ENCODE measurements at places on chromosomes 1 and 21.

DNA sequence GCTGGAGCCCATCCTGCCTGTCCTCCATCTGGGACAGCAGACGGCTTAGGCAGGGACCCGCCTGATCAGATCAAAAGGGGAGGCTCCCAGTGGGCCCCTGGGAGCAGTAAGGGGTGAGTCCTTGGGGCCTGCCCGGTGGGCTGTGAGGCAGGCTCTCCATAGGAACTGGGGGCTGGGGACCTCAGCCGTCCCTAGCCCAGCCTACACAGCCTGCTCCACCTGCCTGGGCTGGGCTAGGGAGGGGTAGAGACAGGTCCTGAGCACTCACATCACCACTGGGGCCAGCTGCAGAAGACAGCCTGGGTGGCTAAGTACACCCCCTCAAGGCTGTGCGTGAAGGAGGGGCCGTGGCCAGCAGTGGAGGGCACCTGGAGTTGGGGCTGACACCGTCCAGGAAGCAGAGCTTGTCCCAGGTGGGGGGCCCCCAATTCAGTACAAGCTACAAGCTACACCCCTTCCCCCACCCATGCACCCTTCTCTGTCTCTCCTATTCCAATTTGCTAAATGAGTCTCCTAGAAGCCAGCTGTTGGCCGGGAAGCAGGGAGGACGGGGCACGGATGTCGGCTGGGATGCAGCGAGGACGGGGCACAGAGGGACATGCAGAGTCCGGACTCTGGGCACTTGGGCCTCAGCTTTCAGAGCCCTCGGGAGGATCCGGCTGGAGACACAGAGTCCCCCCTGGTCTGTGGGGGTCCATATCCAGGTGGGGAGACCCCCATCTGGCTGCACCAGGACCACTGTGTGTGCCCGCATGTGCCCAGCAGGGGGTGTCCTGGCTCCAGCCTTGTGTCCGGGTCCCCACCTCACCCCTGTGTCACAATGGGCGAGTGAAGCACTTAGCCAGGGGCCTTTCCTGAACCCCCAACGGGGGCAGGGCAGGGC is 1.7 kb downstream of the ISG15 start:
- no peak overlapping the region for H3K4me3 ChIP-seq
- H3K27me3 ChIP-seq, result no peaks in the 10 kb centered on the region
- H3K4me1 ChIP-seq, result peaks cover 12% of the 10 kb centered on the region
- no peaks in the 10 kb centered on the region for H3K36me3 ChIP-seq
- no peak overlapping the region for H3K27ac ChIP-seq
- DNase-seq, result no peak

GRCh38 chr1:48202030-48202752 is 20.3 kb upstream of the SLC5A9 start:
- H3K4me1 ChIP-seq, result no peaks in the 10 kb centered on the region
- no peaks in the 10 kb centered on the region for H3K36me3 ChIP-seq
- peak; percentile 69 for DNase-seq
- no peak overlapping the region for H3K27ac ChIP-seq
- no peaks in the 10 kb centered on the region for H3K27me3 ChIP-seq

- H3K36me3 ChIP-seq, result peaks cover 31% of the 10 kb centered on the region
- H3K4me3 ChIP-seq, result peak overlapping the region; percentile 69
- peaks cover 10% of the 10 kb centered on the region for H3K4me1 ChIP-seq
- peak overlapping the region; percentile 97 for H3K27ac ChIP-seq
These were observed 510 bp upstream of the GNG5 start for GRCh38 chr1:84506729-84507453.

DNA sequence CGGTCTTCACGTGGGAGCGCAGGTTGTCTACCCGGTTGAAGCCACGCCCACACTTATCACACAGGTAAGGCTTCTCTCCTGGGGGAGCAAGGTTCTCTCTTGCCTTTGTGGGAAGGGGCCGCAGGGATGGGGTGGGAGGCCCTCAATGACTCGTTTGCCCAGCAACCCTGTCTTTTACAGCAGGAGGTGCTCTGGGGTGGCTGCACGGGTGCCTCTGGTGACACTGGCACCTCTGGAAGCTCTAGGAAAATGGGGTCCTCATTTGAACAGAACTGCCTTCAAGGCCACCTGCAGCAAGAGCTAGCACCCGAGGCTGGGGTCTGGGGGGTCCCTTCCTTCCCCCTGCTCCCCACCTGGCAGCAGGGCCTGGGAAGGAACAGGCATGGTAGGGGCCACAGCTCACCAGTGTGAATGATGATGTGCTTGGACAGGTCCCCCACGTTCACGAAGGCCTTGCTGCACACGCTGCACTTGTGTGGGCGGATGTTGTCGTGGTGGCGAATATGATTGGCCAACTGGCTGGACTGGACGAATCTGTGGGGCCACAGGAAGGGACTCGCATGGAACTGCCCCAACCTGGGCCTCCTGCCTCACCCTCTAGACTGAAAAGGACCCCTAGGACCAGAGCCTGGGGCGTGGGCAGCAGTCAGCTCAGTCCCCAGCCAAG is 33.1 kb downstream of the ZBTB17 start:
- peak; percentile 55 for DNase-seq
- H3K4me1 ChIP-seq, result no peaks in the 10 kb centered on the region
- H3K36me3 ChIP-seq, result peaks cover 99% of the 10 kb centered on the region
- no peak overlapping the region for H3K27ac ChIP-seq

DNA sequence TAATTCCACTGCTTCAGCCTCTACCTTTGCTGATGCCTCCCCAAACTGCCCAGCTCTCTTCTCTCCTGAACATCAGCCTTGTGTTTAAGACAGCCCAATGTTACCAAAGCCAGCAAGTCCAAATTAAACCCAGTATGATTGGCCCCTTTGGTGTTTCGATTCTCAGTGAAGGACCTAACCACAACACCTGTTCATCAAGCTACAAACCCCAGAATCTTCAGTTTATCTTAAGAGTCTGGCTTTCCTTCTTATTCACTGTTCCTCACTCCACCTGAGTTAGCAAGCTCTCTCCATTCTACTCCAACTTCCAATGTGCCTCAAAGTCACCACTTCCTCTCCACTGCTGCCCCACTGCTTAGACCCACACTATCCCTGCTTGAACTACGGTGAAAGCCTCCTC is 25.5 kb upstream of the ITPKB start:
- DNase-seq, result no peak
- peaks cover 34% of the 10 kb centered on the region for H3K27me3 ChIP-seq
- no peak overlapping the region for H3K27ac ChIP-seq
- H3K4me1 ChIP-seq, result no peaks in the 10 kb centered on the region

DNA sequence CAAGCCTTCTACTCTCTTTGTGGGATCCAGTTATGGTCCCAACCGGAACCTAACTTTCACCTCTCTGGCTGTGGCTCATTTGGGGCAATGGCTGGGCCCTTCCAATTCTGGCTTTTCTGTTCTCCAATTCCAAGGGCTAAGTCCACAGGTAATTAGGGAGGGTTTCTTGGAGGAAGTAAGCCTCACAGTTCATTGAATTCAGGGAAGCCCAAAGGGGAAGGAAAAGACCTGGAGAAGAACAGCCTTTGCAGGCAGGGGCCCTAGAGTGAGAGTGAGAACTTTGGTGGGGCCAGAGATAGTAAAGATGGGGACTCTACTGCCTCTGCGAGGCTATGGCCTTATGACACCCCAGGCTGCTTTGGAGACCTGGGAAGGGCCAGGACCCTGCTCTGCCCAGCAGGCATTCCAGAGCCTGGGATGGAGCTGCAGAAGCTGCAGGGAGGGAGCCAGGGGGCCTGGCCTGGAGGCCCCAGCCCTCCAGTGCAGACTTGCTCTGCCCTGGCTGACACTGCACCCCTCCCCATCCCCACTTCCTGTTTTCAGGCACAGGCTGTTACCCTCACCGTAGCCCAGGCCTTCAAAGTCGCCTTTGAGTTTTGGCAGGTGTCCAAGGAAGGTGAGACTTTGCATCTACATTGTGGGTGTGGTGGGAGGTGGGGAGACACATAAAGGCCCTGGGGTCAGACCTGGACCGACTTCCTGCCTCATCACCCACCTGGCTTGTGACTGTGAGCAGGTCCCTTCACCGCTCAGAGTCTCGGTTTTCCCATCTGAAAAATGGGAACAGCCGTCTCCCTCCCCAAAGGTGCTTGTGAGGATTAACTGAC is 18.9 kb downstream of the LDLRAP1 start:
- no peak for DNase-seq
- no peaks in the 10 kb centered on the region for H3K27me3 ChIP-seq
- peak overlapping the region; percentile 32 for H3K27ac ChIP-seq
- H3K4me1 ChIP-seq, result peaks cover 5% of the 10 kb centered on the region

GRCh38 chr1:235107368-235108184 is 21.1 kb downstream of the TOMM20 start:
- H3K36me3 ChIP-seq, result peaks cover 57% of the 10 kb centered on the region
- no peak overlapping the region for H3K4me3 ChIP-seq
- no peak overlapping the region for H3K27ac ChIP-seq
- no peak for DNase-seq

- H3K4me3 ChIP-seq, result no peak overlapping the region
- H3K36me3 ChIP-seq, result no peaks in the 10 kb centered on the region
- no peak overlapping the region for H3K27ac ChIP-seq
- H3K4me1 ChIP-seq, result no peaks in the 10 kb centered on the region
These were observed 156.5 kb downstream of the FGGY start for GRCh38 chr1:59453297-59453968.

DNA sequence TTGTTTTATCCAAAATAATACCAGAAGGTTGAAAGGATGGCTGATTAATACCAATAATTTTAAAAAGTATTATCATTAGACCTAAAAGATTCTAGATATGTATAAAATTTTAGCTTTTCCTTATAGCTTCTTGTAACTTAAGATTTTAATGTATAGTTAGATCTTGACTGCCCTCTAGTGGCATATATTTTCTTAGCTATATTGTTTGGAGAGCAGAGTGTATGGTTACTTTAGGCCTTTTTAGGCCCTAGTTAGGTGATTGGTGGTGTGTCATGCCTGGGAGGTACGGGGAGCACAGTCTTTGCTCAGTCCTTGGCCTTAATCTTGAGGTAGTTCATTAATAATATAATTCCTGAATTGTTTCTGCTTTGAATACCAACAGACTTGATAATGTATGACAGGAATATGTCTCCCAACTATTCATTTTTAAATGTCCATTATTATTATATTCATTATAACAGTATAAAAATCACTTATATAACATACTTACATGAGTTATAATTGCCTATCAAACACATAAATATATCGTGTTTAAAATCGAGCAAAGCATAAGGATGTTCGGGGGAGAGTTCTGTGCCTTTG is 328.4 kb downstream of the ZP4 start:
- no peak overlapping the region for H3K27ac ChIP-seq
- H3K4me3 ChIP-seq, result no peak overlapping the region
- no peaks in the 10 kb centered on the region for H3K4me1 ChIP-seq
- no peaks in the 10 kb centered on the region for H3K36me3 ChIP-seq

DNA sequence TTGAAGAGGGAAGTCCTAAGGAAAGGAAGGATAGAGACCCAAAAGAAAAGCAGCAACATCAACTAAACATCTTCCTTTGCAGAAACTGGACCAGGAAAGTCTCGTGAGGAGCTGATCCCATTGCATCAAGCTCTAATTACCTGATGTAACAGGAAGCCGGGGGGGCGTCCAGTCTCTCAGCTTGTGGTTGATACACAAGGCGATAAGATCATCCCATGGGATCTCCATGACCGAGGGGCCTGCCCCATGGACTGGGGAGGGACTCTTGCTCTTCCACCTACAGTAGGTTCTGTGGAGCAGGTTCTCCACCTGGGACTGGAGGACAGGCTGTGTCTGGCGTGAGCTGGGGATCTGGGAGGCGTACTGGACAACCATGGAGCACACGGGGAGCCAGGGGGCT is 14.8 kb upstream of the LSS start:
- H3K27ac ChIP-seq, result no peak overlapping the region
- no peak for DNase-seq
- peaks cover 94% of the 10 kb centered on the region for H3K36me3 ChIP-seq
- no peaks in the 10 kb centered on the region for H3K27me3 ChIP-seq
- no peak overlapping the region for H3K4me3 ChIP-seq

- no peak for DNase-seq
- H3K27ac ChIP-seq, result no peak overlapping the region
- H3K4me1 ChIP-seq, result no peaks in the 10 kb centered on the region
- H3K4me3 ChIP-seq, result no peak overlapping the region
- H3K27me3 ChIP-seq, result peaks cover 5% of the 10 kb centered on the region
These were observed 6.7 kb downstream of the IL20 start for GRCh38 chr1:206872139-206872538.

DNA sequence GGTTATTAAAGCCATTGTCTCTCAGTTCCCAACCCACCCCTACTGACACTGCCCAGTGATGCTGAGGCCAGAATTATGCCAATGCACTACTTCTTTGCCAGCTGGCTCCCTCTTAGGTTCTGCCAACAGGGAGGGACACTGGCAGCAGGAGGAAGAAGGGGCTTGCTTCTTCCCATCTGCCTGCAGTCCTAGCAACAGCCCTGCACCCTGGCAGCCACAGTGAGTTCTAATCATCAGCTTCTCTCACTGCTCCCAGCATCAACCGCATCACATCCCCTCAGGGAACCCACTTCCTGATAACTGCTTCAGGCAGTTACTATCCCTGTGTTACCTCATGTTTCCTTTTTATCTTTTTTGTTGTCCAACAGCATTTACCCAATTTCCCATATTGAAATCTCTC is 86.2 kb downstream of the UBR4 start:
- peaks cover 100% of the 10 kb centered on the region for H3K36me3 ChIP-seq
- no peaks in the 10 kb centered on the region for H3K4me1 ChIP-seq
- no peak for DNase-seq
- H3K4me3 ChIP-seq, result no peak overlapping the region
- H3K27ac ChIP-seq, result no peak overlapping the region

GRCh38 chr1:38872401-38873026 is 634 bp downstream of the MYCBP start:
- H3K27me3 ChIP-seq, result no peaks in the 10 kb centered on the region
- peak; percentile 54 for DNase-seq
- H3K27ac ChIP-seq, result peak overlapping the region; percentile 68
- H3K36me3 ChIP-seq, result peaks cover 14% of the 10 kb centered on the region

- no peaks in the 10 kb centered on the region for H3K4me1 ChIP-seq
- H3K4me3 ChIP-seq, result no peak overlapping the region
These were observed 121.9 kb downstream of the NME7 start for GRCh38 chr1:169245706-169246105.

DNA sequence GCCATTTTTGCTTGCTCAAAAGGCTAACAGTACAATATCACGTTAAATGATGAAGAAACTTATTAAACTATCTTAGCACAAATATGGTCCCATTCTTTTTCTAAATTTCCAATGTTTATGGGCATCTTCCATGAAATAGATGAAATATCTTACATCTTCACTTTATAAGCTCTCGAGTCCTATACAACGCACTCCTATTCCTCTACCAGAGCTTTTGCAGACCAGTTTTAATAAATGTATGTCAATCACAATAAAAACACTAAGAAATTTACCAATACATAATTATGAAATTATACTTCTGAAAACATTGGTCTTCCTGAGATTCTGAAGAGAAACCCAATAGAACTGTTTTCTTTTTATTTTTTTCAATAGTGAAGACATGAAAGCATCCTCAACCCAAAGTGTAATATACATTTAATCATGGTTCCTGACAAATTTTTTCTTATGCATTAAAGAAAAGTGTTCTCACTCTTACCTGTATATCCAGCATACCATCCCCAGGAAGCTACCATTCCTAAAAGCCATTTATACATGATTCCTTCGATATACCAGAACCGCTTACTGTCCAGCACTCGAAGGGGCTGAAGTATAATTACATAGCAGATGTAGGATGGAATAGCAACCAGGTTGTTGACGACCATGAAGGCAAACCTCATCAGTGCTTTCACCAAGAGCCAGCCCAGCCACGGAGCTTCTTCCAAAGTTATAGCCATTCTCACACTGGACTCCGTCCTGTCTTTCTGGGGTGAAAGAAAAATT is 1.8 kb downstream of the LPGAT1 start:
- peaks cover 20% of the 10 kb centered on the region for H3K4me1 ChIP-seq
- peak overlapping the region; percentile 83 for H3K4me3 ChIP-seq
- H3K36me3 ChIP-seq, result no peaks in the 10 kb centered on the region
- H3K27ac ChIP-seq, result no peak overlapping the region
- no peak for DNase-seq

- H3K4me1 ChIP-seq, result no peaks in the 10 kb centered on the region
- no peaks in the 10 kb centered on the region for H3K27me3 ChIP-seq
These were observed 389.2 kb downstream of the PLPP3 start for GRCh38 chr1:56189946-56190805.

Measured in K562 (cell line).